Stimulated activated CD8-positive, alpha-beta memory T cell treated with anti-CD3 and anti-CD28 coated beads, Interleukin-4, amount 100 ng/mL, for 1 hour (primary cell): ENCODE measurements at places on chromosomes 12 and 14.

- no peak for DNase-seq
Observed at GRCh38 chr12:6377667-6377994, 2.3 kb upstream of the SCNN1A start.

- DNase-seq, result no peak
Observed at GRCh38 chr12:119008691-119009221, 27.4 kb downstream of the SRRM4 start.

DNA sequence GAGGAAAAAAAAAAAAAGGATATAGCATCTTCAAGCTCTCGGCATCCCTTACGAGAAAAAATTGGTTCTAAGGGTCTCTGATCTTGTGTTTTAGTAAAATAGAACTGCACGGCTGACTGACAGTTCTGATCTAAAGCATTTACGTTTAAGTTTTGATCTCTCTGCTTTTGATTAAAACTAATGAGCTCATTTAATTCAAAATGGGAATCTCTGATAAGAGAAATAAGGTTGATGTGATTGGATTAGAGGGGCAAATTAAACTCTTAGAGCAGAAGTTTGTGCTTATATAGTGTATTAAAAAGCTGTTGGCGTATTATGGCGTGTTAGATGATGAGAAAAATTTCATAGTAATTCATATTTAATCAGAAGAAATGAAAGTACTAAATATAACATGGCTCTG lies 217.6 kb downstream of the EGLN3 start:
- DNase-seq, result no peak

- DNase-seq, result no peak
Observed at GRCh38 chr12:52029685-52030084, 21.6 kb upstream of the NR4A1 start.

DNA sequence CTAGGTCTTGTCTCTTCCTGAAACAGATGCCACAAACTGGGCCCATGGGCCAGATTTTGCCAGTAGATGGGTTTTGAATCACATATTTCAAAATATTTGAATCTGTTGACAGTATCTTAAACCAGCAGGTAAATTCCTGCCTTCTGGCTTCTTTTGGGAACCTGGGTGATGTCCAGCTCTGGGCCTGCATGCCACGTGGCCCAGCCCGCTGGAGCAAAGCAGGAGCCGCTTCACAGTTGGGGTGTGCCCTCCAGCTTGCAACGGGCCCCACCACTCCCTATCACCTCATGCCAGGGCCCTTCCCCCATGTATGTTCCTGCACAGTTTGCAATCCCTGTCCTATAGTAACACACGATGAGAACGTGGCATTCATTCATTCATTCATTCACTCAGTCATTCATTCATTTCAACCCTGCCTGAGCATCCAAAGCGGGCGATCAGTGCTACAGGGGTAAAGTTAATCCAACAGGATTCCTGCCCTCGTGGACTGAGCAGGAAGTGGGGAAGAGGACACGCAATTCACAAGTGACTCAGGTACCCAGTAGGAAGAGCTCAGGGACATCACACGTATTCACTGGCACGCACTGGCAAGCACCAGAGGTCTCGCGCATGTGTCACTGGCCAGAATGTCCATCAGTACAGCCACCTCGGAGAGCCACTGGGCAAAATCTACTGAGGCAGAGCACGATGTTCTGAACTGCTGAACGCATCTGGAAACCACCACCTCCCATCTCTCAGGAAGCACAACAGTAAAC lies 27.8 kb downstream of the SCARB1 start:
- DNase-seq, result no peak

DNA sequence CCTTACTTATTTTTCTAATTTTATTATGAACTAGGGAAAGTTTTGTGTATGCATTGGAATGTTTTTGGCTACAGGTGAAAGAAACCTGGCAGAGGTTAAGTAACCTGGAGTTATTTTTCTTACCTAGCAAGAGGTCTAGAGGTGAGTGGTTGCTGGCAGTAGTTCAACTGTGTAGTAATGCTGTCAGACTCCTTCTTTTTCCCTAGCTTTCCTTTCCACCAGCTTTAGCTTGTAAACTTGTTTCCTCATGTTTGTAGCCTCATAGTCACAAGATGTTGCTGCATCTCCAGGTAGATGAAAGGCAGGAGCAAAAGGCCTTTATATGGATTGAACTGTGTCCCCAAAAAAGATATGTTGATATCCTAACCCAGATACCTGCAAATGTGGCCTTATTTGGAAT lies 105.1 kb upstream of the AMIGO2 start:
- no peak for DNase-seq

GRCh38 chr14:102058961-102059360 lies 27.9 kb downstream of the HSP90AA1 start:
- no peak for DNase-seq

- DNase-seq, result no peak
Observed at GRCh38 chr14:58560208-58560607, 77.6 kb upstream of the DACT1 start.

DNA sequence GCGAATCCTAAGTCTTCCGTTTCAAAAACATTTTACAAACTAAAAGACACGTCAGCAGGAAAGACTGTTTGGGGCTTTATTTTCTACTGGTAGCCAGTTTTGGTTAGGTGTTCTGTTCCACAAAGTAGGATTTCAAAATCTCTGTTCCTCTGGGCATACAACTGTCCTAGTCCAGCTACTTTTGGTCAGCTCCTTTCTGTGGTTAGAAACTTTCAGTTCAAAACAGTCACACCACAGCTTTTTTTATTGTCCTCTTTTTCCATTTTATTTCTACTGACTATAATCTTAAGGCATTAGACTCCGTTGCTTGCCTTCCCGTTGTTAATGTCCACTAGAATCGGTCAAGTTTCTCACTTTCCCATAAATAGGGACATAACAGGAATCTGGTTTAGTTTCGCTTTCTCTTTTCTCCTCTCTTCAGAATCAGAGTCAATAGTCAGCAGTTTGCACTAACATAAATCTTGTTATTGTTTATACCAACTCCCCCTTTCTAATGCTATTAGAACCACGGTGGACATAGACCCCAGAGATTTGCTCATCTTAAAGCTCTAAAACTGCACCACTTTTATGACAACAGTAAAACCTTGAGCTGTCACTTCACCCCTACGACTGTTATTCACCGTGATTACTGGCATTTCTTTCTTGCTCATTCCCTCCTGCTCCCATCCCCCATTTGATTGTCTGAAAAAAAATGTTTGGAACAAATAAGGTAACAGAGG lies 41.5 kb upstream of the NPAS3 start:
- DNase-seq, result no peak

- no peak for DNase-seq
Observed at GRCh38 chr14:84533791-84534190, 996.2 kb upstream of the FLRT2 start.

- DNase-seq, result no peak
Observed at GRCh38 chr14:65096323-65097089, 5.8 kb downstream of the MAX start.

GRCh38 chr14:91317381-91318308 lies 73.1 kb upstream of the GPR68 start:
- peak; percentile 62 for DNase-seq

GRCh38 chr14:95037273-95037672 lies 120.1 kb downstream of the DICER1 start:
- DNase-seq, result no peak

DNA sequence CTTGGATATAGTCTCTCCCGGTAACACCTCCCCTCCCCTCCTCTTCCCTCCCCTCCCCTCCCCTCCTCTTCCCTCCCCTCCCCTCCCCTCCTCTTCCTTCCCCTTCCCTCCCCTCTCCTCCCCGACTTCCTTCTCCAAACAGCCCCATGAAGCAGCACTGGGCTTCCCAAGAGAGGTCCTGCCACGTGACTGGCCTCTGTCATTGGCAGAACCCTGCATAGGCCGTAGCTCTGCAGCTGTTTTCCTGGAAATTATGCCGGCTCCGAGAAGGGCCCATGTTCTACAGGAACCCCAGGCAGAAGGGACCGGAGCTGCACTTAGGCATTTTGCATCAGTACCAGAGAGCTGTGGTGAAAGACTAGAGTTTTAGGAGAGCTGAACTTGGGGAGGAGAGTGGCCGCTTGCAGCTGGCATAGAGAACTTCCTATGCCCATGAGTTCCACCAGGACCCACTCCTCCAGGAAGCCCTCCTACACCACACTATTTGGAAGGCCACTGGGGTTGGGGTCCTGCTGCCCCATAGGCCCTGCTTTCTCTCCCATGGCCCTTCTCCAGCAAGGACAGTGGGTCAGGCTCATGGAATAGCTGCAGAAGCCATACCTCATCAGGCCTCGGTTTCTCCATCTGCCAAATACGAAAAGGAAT lies 5.1 kb upstream of the TNFAIP2 start:
- DNase-seq, result no peak

- DNase-seq, result no peak
Observed at GRCh38 chr14:50222055-50222613, 9.2 kb downstream of the SOS2 start.

- no peak for DNase-seq
Observed at GRCh38 chr12:57940052-57940914, 1.1 kb upstream of the ATP23 start.

- DNase-seq, result no peak
Observed at GRCh38 chr12:107570721-107571120, 114.9 kb upstream of the PWP1 start.

DNA sequence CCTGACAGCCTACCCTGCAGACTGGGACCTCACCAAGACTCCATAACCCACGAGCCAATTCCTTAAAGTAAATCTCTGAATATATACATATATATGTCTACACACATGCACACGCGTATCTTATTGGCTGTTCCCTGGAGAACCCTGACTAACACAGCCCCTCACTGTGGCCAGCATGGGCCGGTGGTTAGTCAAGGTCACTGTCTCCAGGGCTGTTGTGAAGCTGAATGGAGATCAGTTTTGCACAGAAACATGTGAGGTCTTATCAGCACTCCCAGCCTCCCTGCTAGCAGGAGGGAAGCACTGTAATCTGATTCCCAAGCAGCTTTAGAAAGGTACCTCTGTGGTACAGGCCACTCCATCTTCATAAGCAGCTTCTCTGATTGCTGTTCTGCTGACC lies 46.6 kb upstream of the PLEKHG6 start:
- no peak for DNase-seq

GRCh38 chr12:33000016-33000415 lies 103.4 kb upstream of the PKP2 start:
- DNase-seq, result no peak

- DNase-seq, result no peak
Observed at GRCh38 chr12:64550755-64551154, 59.5 kb upstream of the RASSF3 start.

DNA sequence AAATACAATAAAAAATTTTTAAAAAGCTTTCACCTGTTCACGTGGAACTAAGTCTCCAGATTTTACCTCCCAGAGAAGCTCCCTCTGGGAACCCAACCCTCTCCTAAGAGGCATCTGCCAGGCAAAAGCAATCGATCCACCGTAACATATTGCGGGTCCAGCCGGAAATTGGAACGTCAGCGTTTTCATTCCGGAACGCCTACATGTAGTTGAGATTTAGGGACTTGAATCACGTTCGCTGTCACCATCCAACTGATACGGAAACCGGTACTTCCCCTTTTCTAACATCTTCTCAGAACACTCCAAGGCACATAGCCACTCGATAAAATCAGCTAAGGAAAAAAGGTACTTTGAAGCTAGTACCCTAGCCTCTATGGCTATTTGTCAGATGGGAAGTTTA lies 70.3 kb downstream of the COX16 start:
- no peak for DNase-seq

GRCh38 chr14:74207943-74208342 lies 31.3 kb upstream of the VSX2 start:
- DNase-seq, result no peak

GRCh38 chr12:110111476-110112334 lies 12.5 kb upstream of the IFT81 start:
- no peak for DNase-seq

GRCh38 chr12:98137278-98137677 lies 378.1 kb upstream of the TMPO start:
- DNase-seq, result no peak

DNA sequence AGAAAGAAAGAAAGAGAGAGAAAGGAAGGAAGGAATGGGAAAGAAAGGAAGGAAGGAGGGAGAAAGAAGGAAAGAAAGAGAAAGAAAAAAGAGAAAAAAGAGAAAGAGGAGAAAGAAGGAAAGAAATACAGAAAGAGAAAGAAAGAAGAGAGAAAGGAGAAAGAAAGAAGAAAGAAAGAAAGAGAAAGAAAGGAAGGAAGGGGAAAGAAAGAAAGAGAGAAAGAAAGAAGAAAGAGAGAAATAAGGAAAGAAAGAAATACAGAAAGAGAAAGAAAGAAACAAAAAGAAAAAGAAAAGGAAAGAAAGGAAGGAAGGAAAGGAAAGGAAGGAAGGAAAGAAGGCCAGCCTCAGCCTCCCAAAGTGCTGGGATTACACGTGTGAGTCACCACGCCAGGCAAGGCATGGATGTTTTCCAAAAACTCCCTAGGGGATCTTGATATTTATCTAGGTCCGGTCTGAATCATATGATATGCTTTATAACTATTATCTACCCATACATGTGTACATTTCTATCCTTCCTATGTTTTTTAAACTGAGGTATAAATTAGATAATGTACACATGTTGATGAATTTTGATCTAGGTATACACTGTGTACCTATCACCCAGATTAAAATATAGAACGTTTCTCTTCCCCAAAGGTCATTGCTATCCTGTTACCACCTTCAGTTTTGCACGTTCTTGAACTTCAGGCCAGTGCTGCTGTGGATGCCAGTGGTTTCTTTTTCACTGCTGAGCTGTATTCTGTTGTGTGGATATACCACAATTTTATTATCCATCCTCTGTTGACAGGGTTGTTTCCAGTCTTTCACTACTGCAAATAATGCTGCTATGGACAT lies 177.9 kb downstream of the RBM19 start:
- no peak for DNase-seq

GRCh38 chr14:42541535-42542001 lies 934.9 kb downstream of the LRFN5 start:
- DNase-seq, result no peak
